Kidney (tissue), 22 donors: ENCODE measurements at places on chromosomes 6 and 20. TPM values are rescaled to one million over a fixed set of nuclear protein-coding genes. Genes with fewer than 3 reads are reported as not detected.

- no peak for DNase-seq
Observed at GRCh38 chr6:39839445-39839844, 47.3 kb downstream of the DAAM2 start.

DNA sequence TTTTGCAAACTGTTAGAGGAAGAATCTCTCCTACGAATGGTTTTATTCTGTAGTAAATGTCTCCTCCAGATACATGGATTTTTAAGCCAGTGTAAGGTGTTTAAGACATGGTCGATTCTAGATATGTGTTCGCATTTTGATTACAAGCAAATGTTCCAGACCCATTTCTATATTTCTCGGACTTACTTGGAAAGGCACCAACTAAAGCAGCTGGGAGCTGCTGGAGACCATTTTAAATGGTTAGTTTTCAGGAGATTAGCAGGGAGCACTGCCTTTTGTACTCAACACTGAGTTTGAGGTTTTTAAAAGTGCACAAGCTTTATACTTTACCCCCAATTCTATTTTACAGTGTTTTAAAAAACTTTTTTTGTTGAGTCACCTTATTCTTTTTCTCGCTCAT is 857.0 kb downstream of the KIF16B start:
- DNase-seq, result no peak

DNA sequence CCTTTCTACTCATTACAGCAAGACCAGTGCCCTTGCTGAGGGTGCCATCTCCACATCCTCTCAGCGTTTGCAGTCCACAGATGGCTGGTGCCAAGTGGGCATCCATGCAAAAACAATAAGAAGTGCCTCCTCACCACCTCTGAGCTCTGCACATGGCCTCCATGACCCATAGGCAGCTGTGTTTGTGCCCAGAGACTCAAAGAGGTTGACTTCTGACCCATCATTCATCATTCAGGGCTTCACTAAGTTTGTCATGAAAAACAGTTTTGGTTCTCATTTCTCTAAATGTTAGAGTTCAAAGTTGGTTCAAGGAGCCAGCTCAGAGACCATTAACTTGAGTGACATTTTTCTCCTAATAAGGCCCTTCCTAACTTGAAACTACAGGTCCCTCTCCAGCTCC is 512.6 kb upstream of the MAP3K7 start:
- DNase-seq, result no peak

The TPD52L2 gene
- polyA plus RNA-seq, result 73.1 TPM

- DNase-seq, result no peak
Observed at GRCh38 chr20:61583356-61583755, 331.3 kb downstream of the CDH4 start.

- no peak for DNase-seq
Observed at GRCh38 chr6:3549314-3549940, 92.6 kb upstream of the SLC22A23 start.

The SLC35D3 gene
- not detected for polyA plus RNA-seq

DNA sequence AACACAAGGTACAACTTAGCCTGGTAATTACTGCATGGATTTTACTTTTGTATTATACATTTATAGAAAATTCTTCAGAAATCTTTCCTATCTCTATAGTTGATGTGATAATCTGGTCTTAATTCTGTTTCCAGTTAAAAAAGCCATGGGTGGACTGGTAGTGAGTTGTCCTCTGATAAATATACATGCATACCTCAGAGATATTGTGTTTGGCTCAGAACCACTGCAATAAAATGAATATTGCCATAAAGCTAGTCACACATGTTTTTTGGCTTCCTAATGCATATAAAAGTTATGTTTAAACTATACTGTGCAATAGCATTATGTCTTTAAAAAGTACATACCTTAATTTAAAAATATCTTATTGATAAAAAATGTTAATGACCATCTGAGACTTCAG is 708.6 kb upstream of the MARCKS start:
- no peak for DNase-seq

- DNase-seq, result no peak
Observed at GRCh38 chr6:6368684-6369052, 48.2 kb upstream of the F13A1 start.

DNA sequence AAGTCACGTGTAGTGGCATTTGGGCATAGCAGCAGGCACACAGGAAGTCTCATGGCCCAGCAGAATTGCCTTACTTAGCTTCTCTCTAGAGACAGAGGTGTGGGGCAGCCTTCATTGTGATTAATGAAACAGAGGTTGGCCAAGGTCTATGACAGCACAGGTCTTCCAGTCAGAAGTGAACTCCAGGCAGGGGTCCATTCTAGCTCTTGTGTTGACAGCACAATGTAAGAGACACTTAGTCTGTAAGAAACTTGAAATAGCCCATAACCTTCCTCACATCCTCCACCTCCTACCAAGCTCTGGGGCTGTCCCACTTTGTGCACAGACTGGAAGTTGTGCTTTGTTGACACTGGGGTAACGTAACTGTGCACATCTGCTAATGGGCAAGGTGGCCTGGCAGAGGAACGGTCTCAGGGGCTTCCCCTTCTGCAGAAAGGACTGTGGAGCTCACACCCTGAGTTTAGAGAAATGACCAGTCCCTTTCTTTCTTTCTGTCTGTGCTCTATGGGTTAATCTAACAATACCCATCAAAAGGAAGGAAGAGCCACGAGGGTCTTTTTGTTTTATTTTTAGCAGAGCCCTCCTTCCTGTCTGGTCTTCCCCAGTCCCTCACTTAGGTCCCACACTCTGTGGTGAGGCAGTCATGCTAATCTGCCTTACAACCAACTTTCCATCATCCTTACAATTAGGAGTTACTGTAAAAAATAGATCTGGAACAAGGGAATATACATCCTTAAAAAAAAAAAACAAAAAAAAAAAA is 35.6 kb upstream of the TAGAP start:
- DNase-seq, result no peak

- peak; percentile 20 for DNase-seq
Observed at GRCh38 chr20:25016471-25016870, 23.9 kb upstream of the APMAP start.

DNA sequence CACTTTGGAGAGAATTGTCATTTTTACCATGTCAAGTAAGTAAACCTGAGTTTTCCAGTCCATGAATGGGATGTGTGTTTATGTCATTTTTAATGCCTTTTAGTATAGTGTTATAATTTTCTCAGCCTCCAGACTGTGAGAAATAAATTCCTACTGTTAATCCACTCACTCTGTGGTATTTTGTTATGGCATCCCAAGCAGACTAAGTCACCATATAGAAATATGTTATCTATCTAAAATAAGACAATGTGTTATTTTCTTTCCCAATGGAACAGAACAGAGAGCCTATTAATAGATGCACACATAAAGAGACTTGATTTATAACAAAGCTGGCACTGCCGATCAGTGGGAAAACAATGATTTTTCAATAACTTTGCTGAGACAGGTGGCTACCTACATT is 70.2 kb upstream of the SLC4A11 start:
- DNase-seq, result no peak

The CFAP206 gene
- 2.6 TPM for polyA plus RNA-seq

GRCh38 chr20:57618091-57618763 is 2.0 kb downstream of the ZBP1 start:
- peak; percentile 86 for DNase-seq

DNA sequence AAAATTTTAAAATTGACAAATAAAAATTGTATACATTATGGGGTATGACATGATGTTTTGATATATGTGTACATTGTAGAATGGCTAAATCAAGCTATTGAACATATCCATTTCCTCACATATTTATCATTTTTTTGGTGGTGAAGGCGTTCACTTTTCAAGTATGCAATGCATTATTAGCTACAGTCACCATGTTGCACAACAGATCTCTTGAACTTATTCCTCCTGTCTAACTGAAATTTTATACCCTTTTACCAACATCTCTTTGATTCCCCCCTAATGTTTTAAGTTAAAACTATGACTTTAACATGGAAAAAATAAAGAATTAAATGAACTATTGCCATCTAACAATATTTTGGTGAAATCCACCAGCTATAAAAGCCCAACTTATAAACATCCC is 65.2 kb upstream of the UST start:
- DNase-seq, result no peak

The MUC22 gene
- not detected for polyA plus RNA-seq

DNA sequence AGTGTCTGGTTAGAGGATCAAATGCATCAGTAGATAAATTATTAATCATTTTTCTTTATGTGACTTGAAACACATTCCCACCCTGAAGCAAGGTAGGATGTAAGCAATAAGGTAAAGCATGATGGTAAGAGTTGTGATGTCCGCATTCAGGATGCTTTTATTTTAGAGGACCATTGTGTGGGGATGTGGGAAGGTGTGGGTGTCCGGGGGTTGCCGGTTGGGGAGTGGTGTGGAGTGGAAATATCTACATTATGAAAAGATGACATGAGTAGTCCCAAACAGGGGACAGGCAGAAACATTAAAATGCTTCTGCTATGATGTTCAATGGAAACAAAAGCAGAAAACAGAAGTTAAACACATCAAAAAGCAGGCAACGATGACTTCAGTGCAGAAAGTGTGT is 215.4 kb downstream of the HIVEP2 start:
- DNase-seq, result no peak

DNA sequence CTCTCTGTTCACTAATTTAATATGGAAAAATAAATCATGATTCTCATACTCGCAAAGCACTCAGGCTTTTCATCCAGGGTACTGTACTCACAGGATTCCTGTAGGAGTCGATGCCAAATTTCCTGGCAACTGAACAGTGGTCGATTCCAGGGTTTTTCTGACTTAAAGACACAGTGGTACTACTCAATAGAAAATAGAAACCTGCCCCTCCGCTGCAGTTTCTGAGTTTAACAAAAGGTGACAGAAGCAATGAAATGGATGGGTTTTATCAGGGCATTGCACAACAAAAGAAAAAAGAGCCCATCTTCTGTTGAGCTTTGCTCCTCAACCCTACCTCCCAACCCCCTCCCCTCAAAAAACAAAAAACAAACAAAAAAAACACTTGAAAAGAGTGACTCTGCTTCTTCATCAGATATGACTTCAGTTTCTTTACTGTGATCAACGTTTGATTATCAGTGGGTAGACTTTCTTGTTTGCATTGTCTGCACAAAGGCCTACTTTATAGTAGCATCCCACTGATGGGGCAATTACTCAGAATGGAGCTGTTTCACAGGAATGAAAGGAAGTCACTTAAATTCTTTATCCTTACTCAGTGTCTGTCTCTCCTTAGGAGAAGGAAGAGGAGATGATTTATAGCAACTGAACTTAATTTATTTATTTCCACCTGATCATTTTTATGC is 96.2 kb upstream of the FOXO3 start:
- no peak for DNase-seq

The KCNB1 gene
- polyA plus RNA-seq, result 0.26 TPM

The CST7 gene
- polyA plus RNA-seq, result 1.4 TPM

The FKBP5 gene
- 45.6 TPM for polyA plus RNA-seq

The BPI gene
- polyA plus RNA-seq, result 1.5 TPM

GRCh38 chr20:38315290-38315966 is 11.5 kb downstream of the BPI start:
- no peak for DNase-seq

The F13A1 gene
- polyA plus RNA-seq, result 28.9 TPM

DNA sequence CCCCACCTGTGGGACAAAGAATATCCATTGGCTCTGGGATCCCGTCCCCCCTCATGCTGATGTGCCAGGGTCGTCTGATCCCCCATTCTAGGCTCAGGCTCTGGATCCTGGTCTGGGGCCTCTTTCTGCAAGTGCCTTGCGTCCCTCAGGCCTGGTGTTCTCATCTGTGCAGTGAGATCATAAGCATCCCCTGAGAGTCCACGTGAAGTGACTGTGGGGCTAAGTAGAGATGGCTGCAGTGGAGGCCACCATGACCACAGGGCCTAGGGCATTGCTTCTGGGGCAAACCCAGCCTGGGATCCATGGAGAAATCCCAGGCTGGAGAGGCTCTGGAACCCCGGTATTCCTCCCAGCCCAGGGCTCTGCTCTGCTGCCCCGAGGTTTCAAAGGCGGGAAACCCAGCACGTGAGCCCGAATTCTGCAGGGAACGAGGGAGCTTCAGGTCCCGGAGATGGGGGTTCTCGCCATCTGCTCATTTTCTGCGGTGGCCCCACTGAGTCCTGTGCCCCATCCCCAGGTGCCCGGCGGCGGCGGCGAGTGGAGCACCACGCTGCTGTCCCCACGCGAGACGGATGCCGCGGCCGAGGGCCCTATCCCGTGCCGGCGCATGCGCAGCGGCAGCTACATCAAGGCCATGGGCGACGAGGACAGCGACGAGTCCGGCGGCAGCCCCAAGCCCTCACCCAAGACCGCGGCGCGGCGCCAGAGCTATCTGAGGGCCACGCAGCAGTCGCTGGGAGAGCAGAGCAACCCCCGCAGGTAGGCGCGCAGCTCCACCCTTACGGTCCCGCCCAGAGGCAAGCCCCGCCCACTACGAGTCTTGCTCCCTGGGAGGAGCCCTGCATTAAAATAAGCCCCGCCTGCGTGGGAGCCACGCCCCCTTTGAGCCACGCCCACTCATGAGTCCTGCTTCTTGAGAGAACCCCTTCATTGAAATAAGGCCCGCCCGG is 105.5 kb upstream of the MYL9 start:
- DNase-seq, result peak; percentile 79

GRCh38 chr6:168197636-168198301 is 118.8 kb upstream of the FRMD1 start:
- DNase-seq, result peak; percentile 34

The CFAP61 gene
- polyA plus RNA-seq, result 0.58 TPM

- DNase-seq, result peak; percentile 57
Observed at GRCh38 chr6:84417260-84417659, 189.8 kb upstream of the CEP162 start.

DNA sequence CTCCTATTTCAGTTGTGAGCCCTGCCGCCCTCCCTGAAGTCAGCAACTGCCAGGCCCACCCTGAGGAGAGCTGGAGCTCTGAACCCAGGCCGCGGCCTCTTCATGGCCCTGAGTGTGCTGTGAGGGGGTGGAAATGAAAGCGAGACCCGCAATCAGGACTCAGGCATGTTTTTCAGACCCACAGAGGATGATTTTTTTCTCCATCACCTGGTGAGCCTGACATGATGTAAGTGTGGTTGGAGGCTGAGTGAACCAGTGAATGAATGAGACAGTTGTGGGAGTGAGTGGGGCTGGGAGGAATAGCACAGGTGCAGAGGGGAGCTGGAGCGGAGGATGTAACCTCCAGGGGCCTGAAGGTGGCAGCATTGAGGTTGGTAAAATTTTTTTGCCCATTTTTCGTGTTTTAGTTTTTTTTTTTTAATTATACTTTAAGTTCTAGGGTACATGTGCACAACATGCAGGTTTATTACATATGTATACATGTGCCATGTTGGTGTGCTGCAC is 18.3 kb downstream of the RAET1L start:
- no peak for DNase-seq

GRCh38 chr6:30100585-30101443 is 12.1 kb downstream of the TRIM31 start:
- peak; percentile 25 for DNase-seq

The RAET1L gene
- not detected for polyA plus RNA-seq

The ENPP5 gene
- 22.9 TPM for polyA plus RNA-seq

DNA sequence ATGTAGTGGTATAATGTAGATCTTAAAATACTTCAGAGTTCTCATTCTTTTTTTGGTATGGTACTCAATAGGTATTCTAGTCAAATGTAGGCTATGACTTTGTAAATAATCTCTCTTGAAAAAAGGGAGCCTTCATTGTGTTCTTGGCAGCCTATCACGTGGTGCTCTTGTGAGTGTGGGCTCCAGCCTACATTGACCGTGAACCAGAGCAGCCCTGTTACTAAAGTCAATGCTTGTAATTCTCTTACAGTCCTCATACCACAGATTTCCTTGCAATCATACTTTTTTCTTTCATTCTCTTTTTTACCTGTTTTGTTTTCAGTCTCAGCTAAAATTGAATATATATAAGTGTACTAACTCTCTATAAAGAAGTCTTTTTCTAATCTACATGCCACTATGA is 31.1 kb downstream of the ARID1B start:
- no peak for DNase-seq

- no peak for DNase-seq
Observed at GRCh38 chr6:53578371-53578770, 33.5 kb upstream of the GCLC start.
